ENCODE measurements at places on chromosomes 3 and 15. TPM values are rescaled to one million over a fixed set of nuclear protein-coding genes. Genes with fewer than 3 reads are reported as not detected.

DNA sequence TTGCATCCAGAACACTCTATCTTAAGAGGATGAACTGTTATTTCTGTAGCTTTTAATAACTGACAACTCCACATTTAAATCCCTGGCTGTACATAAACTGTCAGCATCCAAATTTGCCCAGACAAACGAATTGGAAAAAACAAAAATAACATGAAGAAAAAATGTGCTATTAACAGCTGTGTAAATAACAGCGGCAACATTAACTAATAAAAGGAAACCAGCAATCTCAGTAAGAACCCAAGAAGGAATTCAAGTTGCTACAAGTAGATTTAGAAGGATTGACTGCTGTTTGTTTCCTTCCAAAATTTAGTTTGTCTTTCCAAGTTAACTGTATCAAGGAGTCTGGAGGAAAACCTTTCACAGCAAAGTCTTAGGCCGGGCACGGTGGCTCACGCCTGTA is 550.6 kb upstream of the MDFIC2 start:
- DNase-seq = no peak

The CP gene
- total RNA-seq = 13.8 TPM

DNA sequence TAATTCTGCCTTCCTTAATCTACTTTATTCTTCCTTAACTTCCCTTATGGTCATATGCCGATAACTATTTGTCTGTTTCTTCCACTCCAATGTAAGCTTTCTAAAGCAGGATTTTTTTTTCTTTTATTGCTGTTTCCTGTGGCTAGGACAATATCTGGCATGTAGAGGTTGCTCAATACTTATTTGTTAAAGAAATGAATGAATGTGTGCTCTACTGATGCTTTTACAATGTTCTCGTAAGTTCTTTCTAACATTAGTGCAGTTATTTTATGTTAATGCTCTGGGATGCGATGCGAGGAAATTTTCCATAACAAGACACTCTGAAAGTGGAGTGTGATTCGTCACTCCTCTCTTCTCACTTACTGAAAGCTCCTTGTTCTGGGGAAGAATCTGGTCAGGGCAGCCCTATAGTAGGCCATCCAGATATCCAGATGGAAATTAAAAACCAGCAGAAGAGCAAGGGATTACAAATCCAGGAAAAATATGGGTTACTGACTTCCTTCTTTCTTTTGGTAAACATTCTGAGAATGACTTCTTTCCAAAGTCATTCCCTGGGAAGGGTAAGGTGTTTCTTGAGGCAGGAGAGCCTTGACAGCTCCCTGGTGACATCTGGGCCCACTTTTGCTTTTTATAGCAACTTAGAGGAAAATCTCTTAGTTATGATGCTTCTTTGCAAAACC is 420.4 kb downstream of the PDCD6IP start:
- no peak for DNase-seq

DNA sequence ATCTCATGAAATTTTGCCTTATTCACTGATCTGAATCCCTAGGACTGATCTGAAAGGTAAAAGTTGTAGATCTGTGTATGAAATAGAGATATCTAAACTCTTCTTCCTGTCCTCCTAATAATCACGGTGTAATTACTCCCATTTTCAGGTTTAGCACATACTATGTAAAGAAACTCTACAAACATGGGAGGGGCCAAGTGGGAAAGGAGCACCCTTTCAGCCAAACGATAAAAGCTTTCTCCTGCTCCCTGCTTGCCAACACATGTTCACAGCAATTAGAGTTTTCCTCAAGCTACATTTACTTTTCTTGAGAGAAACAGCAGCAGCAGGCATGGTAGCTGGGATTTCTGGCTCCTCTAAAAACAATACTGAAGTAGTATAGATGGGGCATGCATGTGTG is 71.6 kb downstream of the CHAC1 start:
- no peak for DNase-seq

The ARPP21 gene
- not detected for total RNA-seq

All from omental fat pad (tissue), 4 donors.